ENCODE measurements at places on chromosomes 1 and 21.

DNA sequence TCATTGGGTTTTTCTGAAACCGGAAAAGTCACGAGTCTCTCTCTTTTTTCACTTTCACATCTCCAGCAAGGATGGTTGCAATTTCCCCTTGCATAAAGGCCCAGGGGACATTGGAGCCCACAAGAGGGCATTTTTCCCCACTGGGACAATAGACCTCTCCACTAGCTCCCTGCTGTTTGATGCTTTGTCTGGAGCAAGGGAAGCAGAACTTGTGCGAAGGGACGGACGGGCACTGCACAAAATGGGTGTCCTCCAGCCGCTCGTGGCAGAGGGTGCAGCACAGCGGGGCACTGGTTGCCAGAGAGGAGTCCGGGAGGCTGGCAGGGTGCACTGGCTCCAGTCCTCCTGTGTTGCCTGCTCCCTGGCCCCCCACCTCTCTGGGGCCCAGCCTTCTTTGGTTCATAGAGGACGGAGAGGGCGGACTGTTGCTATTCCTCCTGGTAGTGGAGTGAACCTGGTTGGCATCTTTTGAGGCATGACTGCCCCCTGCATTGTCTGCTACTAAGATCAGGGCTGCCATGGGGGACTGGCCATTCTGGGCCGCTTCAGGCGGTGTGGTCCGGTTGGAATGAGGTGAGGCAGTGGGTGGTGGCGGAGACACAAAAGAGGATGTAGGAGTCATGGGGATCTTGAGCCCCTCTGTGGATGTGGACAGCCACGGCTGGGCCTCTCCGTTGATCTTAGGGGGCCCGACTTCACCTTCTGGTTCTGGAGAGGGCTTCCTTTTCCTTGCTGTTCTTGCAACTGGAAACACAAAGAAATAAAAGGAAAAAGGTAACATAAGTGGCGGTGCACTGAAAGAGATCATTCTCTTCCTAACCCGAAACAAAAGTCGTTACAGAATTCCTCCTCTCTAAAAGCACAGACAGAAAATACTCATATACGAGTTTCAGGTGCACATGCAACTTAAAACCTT lies 2.6 kb downstream of the IRF2BP2 start:
- DNase-seq, result peak; percentile 57

- no peak for DNase-seq
Measured at GRCh38 chr1:213931836-213932235, 55.9 kb upstream of the PROX1 start.

- no peak for DNase-seq
Measured at GRCh38 chr1:54156201-54156600, 3.4 kb upstream of the CDCP2 start.

DNA sequence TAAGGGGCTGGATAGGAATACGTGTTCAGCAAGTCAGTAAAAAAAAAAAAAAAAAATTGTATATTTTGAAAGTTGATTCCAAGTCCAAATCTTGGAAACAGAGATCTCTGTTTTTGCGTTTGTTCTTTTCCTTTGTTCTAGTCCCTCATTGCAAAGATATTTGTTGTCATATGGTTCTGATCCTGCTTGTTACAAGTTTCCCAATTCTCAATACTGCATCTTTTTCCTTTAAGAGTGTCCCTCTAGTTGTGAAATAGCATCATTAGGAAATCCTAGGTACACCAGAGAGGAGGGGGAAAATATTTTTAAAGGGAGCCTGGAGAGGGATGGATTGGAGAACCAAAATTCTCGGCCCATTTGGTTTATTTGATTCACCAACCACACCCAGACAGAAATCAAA lies 152.2 kb upstream of the C1orf105 start:
- no peak for DNase-seq

GRCh38 chr1:28329395-28330153 lies 734 bp downstream of the MED18 start:
- DNase-seq, result no peak

DNA sequence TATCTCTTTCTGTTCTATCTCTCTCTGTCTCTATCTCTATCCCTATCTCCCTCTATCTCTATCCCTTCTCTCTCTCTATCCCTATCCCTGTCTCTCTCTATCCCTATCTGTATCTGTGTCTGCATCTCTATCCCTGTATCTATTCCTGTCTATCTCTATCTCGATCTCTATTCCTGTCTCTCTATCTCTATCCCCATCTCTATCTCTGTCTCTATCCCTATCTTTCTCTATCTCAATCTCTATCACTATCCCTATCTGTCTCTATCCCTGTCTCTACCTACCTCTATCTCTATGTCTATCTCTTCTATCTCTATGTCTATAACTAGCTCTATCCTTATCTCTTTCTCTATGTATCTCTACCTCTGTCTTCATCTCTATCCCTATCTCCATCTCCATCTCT lies 141.4 kb upstream of the KCNJ6 start:
- no peak for DNase-seq

DNA sequence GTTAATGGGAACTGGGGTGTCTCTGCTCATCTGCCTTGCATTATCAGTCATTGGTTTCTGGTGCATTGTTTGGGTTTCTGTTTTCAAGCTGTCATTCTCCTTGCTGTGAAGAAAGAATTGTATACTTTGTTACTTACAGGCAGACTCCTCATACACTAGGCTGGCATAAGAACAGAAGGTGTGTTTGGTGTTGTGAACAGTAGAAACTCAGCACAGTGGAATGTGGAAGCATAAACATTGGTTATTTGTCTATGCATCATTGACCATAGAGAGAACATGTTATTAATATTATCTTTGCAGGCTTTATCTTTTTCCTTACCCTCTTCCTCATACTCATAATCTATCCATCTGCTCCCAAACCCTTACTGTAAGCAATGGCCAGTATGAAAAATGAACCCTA lies 18.2 kb downstream of the C1orf87 start:
- no peak for DNase-seq

DNA sequence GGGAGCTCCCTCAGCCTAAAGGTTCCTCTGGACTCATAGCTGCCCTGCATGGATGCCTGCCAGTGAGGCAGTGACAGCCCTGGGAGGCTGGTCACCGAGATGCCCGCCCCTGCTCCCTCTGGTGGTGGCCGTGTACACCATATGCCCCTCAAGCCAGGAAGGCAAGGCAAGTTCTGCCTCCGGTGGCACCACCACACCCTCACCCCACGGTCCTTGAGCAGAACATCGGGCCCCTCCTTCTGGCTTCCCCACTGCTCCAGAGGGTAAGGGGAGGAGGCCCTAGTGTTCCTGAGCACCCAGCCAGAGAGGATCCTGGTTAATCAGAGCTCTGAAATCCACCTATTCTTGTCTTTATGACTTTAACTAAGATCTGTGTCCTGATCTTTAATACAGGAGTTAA lies 1.5 kb upstream of the S100A14 start:
- peak; percentile 66 for DNase-seq

- no peak for DNase-seq
Measured at GRCh38 chr21:30515681-30516080, 13.7 kb upstream of the KRTAP19-5 start.

GRCh38 chr1:201602413-201603265 lies 63.7 kb downstream of the NAV1 start:
- DNase-seq, result no peak

- DNase-seq, result no peak
Measured at GRCh38 chr21:43827015-43827611, 37.7 kb downstream of the RRP1 start.
